ENCODE measurements at places on chromosomes 1 and 21.

DNA sequence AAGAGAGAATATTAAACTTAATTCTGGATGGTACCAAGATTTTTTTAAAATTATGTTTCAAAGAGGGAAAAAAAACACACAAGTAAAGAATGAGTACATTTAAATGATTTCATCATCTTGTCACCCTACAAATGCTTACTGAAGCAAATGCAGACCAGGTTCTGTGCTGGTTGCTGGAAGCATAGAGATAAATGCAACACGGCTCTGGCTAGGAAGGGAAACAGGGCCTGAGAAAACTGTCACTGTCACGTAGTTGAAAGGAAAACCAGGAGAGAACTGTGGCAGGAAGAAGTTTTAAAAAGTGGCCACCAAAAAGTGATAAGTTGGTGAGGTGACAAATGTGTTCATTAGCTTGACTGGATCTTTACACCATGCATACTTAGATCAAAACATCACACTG is 336.9 kb upstream of the NFIA start:
- no peak for DNase-seq

GRCh38 chr1:171784784-171785183 is 3.3 kb downstream of the METTL13 start:
- no peak for DNase-seq

- DNase-seq, result no peak
Observed at GRCh38 chr1:208654241-208654640, 410.1 kb upstream of the PLXNA2 start.

DNA sequence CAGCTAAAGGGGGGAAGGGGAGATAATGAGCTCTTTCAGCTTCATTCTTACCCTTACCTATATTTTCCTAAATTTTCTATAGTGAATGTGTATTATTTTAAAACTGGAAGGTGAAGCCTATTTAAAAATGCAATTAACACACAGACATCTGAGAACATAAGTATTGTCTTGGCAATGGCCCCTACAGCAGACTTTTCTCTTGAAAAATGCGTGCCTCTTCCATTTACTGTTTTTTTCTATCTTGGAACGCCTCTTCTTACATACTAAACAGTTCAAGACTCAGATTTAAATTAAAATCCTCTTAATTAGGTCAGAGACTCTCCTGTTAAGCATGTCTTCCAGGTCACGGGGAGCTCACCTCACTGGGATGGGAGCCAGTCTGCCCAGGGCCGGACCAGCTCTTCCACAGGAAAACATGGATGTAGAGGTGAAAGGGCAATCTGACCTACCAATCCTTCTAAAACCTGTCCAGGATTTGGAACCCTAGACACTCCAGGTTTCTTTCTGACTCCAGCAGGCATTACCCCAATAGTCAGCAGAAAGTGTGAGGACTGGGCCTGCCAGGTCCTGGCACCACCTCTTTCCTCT is 137.3 kb downstream of the ZNF281 start:
- DNase-seq, result no peak

- DNase-seq, result no peak
Observed at GRCh38 chr1:9238550-9238949, 4.0 kb downstream of the H6PD start.

DNA sequence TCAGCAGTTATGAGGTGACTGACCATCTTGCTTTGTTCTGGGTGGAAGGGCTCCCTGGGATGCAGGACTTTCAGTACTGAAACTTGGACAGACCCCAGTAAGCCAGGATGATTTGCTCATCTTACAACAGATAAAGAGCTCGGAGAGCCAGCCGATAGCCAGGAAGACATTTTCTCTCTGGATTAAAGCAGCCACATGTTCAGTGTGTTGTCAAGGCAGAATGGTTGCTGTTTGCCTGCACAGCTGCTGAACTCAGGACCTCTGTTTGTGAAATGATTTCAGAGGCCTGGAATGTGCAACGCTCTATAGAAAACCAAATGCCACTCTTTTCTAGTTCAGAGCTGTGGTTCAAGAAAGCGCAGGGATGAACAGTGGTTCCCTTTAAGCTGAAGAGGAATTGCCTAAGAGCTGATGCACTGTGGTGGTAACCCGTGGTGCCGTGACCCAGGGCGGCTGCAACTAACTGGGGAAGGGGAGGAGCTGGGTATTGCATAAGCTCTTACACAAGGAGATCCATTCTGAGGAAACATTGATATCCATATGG is 40.7 kb downstream of the CASQ2 start:
- DNase-seq, result no peak

- no peak for DNase-seq
Observed at GRCh38 chr1:35563166-35563565, 5.6 kb downstream of the NCDN start.

DNA sequence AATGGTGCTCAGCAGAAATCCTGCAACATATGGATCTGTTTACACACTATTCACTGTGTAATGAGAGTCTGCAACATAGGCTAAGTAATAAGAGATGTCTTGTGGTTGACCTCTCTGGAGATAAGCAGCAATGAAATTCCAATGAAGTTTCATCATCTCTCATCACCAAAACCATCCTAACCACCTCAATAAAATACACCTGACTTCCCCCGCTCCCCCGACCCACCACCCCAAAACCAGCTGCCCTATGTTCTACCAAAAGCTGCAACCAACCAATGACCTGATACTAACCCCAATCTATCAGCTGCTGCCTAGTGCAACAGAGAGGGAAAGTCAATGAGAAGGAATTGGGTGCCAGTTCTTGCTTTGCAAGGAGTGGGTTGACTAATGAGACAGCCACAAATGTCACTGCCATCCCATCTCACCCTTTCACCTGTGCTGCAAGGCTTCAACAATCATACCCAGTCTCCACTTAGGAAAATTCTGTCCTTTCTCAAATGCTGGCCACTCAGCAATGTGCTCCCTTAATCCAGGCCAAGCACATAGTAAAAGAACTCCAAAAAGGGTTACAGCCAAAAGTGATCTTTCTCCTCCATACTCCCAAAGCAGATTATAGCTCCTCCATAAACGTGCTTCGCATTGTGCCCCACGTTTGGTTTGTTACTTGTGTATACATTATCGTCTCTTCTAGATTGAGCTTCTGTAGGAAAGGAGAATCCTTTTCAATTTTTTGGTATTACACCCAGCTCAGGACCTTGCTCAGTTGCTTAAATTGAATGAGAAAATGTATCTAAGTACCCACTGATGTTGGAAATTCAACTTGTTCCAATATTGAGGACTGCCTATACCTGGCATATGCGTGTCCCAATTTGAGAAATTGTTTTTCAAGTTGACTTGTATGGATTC is 29.0 kb downstream of the MRPL39 start:
- DNase-seq, result no peak

DNA sequence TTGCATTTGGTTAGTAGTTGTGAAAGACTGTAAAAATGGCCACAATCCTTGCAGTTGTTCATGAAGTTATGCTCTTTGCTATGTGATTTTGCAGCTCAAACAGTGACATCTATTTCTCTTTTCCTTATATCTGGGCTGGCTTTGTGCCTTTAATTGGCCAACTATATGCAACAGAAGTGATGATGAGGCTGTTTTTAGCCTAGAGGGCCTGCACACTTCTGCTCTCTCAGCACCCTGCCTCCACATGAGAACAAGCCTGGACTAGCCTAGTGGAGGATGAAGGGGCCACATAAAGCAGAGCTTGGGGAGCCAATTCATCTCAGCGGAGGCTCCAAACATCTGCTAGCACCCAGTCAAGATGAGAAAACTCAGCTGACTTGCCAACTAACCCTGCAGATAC is 339.8 kb downstream of the OMA1 start:
- no peak for DNase-seq

- no peak for DNase-seq
Observed at GRCh38 chr1:85884372-85885035, 176.3 kb upstream of the ZNHIT6 start.

DNA sequence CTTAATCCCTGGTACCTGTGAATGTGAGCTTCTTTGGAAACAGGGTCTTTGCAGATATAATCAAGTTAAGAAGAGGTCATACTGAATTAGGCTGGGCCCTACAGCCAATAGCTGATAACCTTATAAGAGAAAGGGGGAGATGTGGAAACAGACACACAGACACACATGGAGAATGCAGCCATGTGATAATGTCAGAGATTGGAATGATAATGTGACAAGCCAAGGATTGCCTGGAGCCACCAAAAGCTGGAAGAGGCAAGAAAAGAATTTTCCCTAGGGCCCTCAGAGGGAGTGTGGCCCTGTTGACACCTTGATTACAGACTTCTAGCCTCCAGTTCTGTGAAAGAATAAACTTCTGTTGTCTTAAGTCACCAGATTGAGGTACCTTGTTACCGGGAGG is 114.5 kb upstream of the SOD1 start:
- no peak for DNase-seq

- no peak for DNase-seq
Observed at GRCh38 chr1:18414321-18414720, 66.4 kb upstream of the KLHDC7A start.

GRCh38 chr21:26019236-26019635 is 151.3 kb downstream of the APP start:
- no peak for DNase-seq

- DNase-seq, result no peak
Observed at GRCh38 chr1:226310245-226310540, 1.2 kb upstream of the LIN9 start.

DNA sequence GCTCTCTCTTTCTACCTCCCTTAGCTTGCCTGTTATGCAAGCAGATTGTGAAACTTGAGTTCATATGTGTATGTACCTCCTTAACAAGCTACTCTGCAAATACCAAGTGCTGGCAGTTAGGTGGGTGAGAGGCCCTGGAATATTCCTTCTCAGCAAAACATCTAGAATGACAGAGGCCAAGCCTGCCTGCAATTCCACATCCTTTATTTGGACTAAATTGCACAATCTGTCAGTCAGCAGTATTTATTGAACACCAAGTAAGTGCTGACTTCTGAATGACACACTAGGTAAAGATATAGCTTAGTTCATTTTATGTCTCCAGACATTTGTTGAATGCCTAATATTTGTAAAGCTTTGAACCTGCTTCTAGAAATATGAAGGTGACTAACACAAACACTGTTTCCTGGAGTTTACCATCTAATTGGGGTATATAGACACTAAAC is 87.5 kb downstream of the RGL1 start:
- no peak for DNase-seq

- no peak for DNase-seq
Observed at GRCh38 chr1:95547005-95547404, 313.0 kb downstream of the RWDD3 start.

All from stimulated activated CD8-positive, alpha-beta memory T cell treated with anti-CD3 and anti-CD28 coated beads, Interleukin-7, amount 100 ng/mL, for 4 hours (primary cell).